Stimulated activated CD4-positive, alpha-beta T cell treated with anti-CD3 and anti-CD28 coated beads, Interleukin-15, amount 100 ng/mL, for 48 hours (primary cell): ENCODE measurements at places on chromosomes 5 and 9.

- no peak for DNase-seq
Measured at GRCh38 chr9:131402073-131402472, 8.2 kb downstream of the PRRC2B start.

DNA sequence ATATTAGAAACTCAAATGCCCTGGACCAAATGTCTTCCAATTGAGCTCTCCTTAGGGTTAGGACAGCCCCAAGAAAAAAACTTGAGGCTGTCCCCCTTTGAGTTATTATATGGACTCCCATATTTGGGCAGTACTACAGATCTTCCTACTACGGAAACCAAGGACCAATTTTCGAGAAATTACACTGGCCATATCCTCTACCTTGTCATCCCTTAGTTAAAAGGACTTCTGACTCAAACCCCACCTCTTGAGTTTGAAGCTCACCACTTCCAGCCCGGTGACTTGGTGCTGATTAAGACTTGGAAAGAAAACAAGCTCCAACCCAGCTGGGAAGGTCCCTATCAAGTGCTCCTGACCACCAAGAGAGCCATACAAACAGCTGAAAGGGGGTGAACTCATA, 497.0 kb upstream of the GRAMD2B start:
- DNase-seq = no peak

DNA sequence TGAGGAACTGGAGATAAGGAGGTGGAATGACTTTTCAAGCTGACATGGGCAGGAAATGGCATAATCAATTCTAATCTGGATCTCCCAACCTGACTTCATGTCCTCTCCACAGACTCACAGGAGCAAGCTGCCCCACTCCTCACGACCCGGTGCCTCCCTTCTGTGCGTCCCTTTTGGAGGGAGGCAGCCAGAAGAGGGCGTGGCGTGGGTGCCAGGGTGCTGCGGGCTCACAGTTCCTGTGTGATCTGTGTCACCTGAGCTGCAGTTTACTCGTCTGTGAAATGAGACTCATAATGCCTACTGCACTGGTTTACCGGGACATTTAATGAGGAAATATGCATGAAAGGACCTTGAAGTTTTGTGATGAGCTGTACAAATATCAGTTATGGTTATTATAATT, 207.4 kb downstream of the DAB2IP start:
- DNase-seq = no peak

GRCh38 chr5:94872526-94872925, 254.1 kb downstream of the SLF1 start:
- DNase-seq = no peak

DNA sequence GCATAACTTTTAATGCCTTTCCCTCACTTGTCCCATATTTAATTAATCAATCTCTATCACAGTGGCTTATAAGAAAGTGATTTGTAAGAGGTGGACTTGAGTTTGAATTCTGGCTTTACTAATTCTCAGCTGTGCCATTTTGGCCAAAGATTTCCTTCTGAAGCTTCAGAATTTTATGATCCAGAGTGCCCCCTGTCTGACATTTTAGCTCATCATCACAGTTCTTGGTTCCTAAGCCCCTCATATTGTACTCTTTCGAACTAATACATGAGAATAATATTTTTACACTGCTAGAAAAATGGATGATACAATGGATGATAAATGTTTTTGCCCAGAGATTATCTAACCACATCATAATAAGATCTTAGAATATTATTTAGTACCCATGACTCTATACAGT, 1014.1 kb downstream of the PTPRD start:
- no peak for DNase-seq

GRCh38 chr5:10581867-10582511, 18.1 kb downstream of the ANKRD33B start:
- no peak for DNase-seq

DNA sequence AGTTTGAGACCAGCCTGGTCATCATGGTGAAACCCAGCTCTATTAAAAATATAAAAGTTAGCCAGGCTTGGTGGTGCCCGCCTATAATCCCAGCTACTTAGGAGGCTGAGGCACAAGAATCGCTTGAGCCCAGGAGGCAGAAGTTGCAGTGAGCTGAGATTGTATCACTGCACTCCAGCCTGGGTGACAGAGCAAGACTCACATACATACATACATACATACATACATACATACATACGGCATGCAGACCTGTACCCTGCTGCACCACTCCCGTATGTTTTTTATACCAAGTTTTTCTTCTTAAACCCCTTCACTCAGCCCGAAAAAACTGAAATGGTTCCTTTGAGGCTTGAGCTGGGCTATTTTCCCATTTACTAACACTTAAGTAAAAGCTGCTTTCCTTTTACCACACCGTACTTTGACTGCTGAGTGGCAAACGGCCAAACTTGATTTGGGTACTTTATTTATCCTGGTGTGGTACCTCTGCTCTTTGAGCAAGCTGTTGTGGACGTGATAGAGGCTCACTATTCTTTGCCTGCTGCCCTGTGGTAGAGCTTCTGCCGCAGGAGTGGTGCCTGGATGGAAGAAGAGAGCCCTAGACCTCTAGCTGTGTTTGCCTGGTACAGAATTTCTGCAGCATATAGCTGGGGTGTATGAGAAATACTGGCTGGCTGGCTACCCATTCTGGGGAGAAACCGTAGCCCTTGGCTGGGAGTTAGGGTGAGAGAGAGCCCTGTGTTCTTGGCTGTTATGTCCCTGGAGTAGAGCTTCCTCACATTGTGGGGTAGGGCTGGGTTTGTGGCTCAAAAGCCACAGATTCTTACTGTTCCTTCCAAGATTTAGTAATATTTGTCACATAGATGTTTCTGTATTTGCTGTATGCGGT, 19.4 kb downstream of the IPO11 start:
- DNase-seq = no peak

- DNase-seq = no peak
Measured at GRCh38 chr9:120878188-120879130, 1.5 kb upstream of the PHF19 start.

DNA sequence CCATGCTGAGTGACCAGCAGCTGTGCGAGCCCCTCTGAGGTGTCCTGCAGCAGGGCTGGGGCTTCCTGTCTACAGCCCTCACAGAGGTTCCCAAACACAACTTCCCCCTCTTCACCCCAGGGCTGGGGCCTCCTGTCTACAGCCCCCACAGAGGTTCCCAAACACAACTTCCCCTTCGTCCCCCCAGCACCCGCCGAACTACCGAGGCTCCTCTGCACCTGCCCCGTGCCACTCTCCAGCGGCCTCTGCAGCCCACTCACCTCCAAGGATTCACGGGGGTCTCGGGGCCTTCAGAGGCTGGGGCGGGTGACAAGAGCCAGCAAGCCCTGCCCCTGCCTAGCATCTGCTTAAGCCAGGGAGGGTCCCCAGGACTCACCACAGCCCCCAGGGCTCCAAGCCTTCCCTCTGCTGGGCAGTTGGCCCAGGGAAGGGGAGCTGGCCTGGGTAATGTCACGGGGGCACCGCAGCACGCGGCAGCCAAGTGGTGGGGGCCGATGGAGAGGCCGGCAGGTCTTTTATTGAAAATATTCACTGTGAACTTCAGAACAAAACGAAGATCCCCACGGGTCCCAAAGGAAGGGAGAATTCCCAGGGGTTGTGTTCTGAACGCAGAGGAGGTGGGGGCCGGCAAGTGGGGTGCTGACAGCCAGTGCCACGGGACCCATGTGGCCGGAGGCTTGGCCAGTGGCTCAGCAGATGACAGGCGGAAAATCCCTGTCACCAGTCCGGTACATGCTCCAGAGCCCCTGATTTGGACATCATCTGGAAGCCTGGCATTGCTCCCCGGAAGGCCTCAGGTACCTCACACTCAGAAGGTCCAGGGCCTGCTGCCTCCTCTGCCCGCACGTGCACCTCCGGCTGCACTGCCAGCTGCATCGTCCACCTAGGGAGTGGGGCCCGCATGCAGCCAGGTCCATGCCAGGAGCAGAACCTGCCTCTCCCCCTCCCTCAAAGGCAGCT, 125.3 kb downstream of the ADAMTS2 start:
- no peak for DNase-seq

- DNase-seq = no peak
Measured at GRCh38 chr5:93741136-93741811, at the start of gene POU5F2. Gene POU5F2, minus strand, starts transcription at chr5:93741600. Its CDS starts 37 bp downstream, at chr5:93741563.

- no peak for DNase-seq
Measured at GRCh38 chr5:163189023-163189553, 248.3 kb upstream of the CCNG1 start.

GRCh38 chr9:81771571-81771970, 82.2 kb upstream of the TLE1 start:
- DNase-seq = no peak

DNA sequence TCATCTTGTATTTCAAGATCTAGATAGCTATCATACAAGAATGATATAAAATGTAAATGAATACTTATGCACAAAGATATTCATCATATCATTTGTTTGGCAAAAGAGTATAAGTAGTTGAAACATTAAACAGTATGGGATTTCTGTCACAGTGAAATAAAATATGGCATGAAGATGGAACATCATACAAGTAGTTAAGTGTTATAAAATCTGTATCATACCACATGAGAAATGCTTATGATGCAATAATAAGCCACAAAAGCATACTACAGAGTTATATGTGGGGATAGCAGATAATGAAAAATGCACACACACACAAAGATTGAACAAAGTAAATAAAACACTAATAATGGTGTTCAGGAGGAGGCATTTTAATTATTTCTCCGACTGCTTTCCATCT, 838.0 kb upstream of the DMAC1 start:
- DNase-seq = no peak

GRCh38 chr5:149789835-149790234, 59.7 kb downstream of the PPARGC1B start:
- DNase-seq = no peak

- DNase-seq = no peak
Measured at GRCh38 chr5:38463634-38464521, 92.6 kb downstream of the LIFR start.

GRCh38 chr5:16654647-16655334, 38.0 kb upstream of the RETREG1 start:
- peak; percentile 2 for DNase-seq
